Stimulated activated CD4-positive, alpha-beta T cell treated with anti-CD3 and anti-CD28 coated beads, Interleukin-12 subunit alpha, Interleukin-12 subunit beta, amount 100 ng/mL, for 48 hours (primary cell): ENCODE measurements at places on chromosomes 5 and 9.

- no peak for DNase-seq
Measured at GRCh38 chr9:135326633-135327152, 152.9 kb upstream of the PPP1R26 start.

GRCh38 chr5:96049398-96050272 is 88.0 kb upstream of the ELL2 start:
- DNase-seq: no peak

GRCh38 chr9:74639112-74639511 is 142.0 kb downstream of the RORB start:
- no peak for DNase-seq

DNA sequence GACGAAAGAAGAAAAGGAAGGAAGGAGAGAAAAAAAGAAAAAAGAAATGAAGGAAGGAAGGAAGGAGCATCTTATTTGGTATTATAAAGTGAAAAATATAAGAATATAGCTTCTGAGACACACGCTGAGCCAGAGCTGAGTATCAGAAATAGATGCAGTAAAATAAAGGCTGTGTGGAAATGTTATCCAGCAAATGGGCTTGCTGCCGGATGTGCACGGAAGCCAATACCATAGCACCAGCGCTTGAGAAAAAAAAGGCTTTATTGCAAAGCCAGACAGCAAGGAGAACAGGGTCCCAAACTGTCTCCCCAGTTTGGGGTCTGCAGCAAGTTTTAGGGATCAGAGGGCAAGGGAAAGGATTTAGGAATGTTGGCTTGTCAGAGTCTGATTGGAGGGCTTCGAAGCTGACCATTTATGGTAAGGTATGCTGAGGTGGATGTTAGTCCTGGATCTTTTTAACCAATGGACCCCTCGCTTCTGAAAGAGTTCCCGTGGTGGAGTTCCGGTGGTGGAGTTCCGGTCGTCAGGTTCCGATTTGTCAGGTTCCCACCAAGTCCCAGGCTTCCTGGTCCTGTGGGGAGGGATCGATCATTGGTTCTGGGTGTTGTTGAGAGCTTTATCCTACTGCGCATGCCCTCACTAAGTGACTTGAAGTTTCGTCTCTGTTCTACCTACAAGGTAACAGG is 70.4 kb downstream of the SFXN1 start:
- no peak for DNase-seq

DNA sequence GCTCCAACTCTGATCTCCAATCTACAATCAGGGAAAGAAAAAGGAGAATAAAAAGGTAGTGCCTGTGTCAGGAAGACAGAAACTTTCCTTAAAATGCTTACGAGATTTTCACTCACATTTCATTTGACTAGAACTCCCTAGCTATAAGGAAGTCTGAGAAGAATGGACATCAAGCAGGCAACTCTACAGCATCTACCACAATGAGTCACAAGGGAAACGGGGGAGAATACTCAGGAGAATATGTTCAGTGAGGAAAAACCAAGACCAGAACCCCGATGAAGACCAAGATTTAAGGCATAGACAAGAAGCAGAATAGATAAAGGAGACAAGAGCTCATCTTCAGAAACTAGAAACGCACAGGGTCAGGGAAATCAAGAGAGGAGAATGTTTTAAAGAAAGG is 9.0 kb upstream of the SETD9 start:
- no peak for DNase-seq

GRCh38 chr9:132946211-132946610 is 1.8 kb upstream of the TSC1 start:
- DNase-seq: no peak
